Suprapubic skin (tissue), 4 donors: ENCODE measurements at places on chromosomes 5 and 9.

GRCh38 chr5:16548115-16548514, 68.7 kb downstream of the RETREG1 start:
- no peak for DNase-seq

DNA sequence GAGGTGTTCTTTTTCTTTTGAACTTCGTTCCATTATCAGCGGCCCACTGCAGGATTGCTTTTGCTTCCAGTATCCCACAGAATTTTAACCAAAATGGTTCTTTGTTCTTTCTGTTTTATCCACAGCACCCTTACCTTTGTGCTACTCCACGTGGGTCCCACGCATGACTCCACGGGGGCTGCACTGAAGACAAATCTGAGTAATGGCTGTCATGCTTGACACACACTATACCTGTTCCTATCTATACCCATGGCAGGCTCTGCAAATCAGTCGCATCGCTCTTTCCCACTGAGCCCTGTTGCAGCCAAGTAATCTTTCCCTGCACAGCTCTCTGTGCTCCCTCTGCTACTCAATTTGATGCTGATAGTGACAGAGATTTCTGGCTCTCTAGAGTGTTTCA, 69.7 kb downstream of the NSG2 start:
- DNase-seq = no peak

GRCh38 chr5:137254119-137255090, 244.7 kb downstream of the SPOCK1 start:
- DNase-seq = no peak

- no peak for DNase-seq
Measured at GRCh38 chr5:172165465-172165864, 22.6 kb downstream of the STK10 start.

DNA sequence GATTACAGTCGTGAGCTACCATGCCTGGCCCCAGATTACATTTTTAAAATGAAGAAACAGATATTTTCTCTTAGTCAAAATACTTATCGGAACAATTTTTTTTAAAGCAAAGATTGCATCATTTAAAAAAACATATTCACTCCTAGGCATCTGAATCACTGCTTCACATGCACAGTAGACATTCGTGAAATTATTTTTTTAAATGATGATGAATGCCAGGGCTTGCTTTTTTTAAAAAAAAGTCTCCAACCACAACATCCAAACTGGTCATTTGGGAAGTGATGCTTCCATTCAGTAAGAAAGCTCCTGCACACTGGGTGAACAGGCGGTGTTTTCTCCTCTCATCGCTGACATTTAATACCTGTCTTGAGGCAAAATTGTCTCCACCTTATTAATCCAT, 223.0 kb upstream of the DMRT1 start:
- DNase-seq = no peak

DNA sequence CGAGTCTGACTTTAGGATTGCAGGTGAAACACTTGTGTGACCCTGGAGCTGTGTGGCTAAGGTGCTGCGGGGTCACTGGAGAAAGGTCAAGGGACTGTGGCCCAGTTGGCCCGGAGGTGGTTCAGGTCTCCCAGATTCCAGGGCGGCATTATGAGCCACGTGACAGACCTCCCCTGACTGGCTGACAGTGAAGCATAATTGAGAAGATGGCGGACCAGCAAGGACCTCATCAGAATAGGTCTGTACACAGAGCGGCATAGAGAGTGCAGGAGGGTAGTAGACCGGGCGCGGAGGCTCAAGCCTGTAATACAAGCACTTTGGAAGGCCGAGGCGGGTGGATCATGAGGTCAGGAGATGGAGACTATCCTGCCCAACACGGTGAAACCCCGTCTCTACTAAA, 815 bp upstream of the ODF2 start:
- no peak for DNase-seq

DNA sequence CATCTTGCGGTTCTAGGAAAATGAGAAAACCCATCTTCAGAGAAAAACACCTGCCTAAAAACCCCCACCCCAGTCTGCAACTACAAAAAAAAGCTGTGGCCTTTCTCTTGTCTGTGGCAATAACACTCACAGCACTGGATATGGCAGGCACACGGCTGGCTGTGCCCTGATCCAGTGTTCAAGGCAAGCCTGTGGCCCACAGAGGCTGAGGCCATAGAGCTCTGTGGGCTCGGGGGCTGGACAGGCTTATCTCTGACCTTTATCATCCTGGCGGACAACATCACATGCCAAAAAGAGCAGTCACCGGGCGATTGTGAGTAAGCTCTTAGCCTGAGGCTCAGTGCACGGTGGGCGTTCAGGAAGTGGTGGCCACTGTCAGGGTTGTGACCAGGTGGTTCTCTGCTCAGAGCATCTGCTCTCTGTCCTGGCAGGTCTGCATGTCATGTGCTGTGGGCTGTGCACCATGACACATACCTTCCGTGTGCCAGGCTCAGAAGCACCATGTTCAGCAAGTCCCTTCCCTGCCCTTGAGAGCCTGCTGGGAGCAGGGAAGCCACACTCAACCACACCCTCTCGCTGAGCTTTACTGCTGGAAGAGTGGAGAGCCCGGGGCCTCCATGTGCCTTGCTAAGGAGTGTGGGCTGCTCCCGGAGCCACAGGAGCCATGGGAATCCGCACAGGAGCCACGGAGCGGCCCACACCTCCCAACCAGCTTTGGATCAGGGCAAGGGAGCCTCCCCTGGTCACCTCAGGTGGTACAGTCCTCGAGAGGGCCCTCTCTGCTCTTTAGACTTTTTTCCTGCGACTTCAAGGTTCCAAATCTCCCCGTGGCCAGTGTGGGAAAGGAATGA, 34.6 kb upstream of the WDR38 start:
- no peak for DNase-seq

- DNase-seq = no peak
Measured at GRCh38 chr5:17079562-17079961, 137.9 kb upstream of the BASP1 start.

- no peak for DNase-seq
Measured at GRCh38 chr9:23554686-23555085, 271.4 kb downstream of the ELAVL2 start.

GRCh38 chr9:137300567-137301080, 1.4 kb downstream of the NRARP start:
- no peak for DNase-seq

DNA sequence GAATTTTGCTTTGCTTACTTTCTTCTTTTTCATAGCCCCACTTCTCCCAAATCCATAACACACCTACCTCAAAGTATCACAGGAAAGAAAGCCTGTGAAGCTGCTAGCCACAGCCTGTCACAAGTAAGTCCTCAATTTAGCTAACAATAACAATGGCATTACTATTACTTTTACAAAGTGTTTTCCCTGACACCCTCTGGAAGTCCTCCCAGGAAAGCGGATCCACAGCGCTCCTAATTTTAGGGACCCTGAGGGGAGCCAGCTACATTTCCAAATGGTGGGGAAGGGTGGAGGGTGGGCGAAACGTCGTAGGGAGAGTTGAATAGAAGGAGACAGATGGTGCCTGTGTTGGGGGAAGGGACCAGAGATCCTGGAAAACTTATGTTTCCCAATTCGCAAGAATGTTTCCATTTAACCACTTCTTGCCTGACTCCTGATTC, 523 bp upstream of the WWC1 start:
- no peak for DNase-seq

DNA sequence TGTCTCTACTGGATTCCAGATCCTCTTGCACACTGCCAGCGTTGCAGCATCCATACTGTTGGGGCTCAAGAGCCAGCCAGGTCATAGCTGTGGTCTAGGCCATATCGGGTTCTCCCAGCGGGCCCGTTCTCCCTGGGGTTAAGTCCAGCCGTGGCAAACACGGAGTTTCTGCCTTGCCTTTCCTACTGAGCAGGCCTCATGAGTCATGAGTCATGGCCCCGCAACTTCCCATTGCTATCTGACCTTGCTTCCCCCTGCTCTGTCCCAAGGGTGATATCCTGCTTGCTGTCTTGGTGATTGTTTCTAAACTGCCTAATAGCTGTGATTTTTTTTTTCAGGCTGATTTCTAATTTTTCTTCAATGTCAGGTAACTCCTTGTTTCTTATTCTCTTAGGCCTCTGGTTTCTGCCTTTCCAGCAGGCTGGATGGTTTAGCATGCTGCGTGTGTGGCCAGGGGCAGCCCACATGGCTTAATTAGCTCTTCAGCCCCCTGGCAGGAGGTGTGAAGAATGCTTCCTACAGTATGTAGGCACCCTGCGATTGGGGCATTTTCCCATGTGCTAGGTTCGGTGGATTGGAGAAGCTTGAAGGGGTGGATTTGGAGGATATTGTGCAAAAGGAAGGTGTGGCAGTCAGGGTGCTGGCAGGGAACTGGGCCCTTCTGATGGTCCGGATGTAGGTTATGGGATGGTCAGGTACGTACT, 18.7 kb downstream of the DAPK1 start:
- DNase-seq = peak; percentile 74

GRCh38 chr5:172718527-172719114, 52.4 kb downstream of the DUSP1 start:
- DNase-seq = no peak

GRCh38 chr9:83503866-83504265, 34.3 kb downstream of the FRMD3 start:
- DNase-seq = no peak
